Right lung (tissue), 10 donors: ENCODE measurements at places on chromosomes 13 and 19. TPM values are rescaled to one million over a fixed set of nuclear protein-coding genes. Genes with fewer than 3 reads are reported as not detected.

Gene PTGER1
- polyA plus RNA-seq = 8.8 TPM

Gene CELF5
- polyA plus RNA-seq = 2.3 TPM

Gene ZNF90
- polyA plus RNA-seq = 23.4 TPM

Gene COMP
- polyA plus RNA-seq = 0.60 TPM

Gene ZNF829
- 4.2 TPM for polyA plus RNA-seq

Gene CBY2
- polyA plus RNA-seq = not detected

Gene NR1H2
- 33.7 TPM for polyA plus RNA-seq

Gene SCN1B
- 1.1 TPM for polyA plus RNA-seq

Gene PLEKHA4
- 14.9 TPM for polyA plus RNA-seq

Gene IGLON5
- polyA plus RNA-seq = 1.3 TPM

Gene SPTBN4
- polyA plus RNA-seq = 0.91 TPM

Gene IGFL3
- polyA plus RNA-seq = not detected

Gene KIR2DL4
- not detected for polyA plus RNA-seq

Gene DLEU7
- 0.35 TPM for polyA plus RNA-seq

Gene VSIG10L
- polyA plus RNA-seq = 3.2 TPM

Gene ZNF66
- 8.8 TPM for polyA plus RNA-seq

Gene RFX2
- 15.8 TPM for polyA plus RNA-seq

Gene FCHO1
- polyA plus RNA-seq = 1.2 TPM

Gene RAP2A
- polyA plus RNA-seq = 44.4 TPM

Gene ZNF154
- polyA plus RNA-seq = 27.8 TPM

Gene TPGS1
- polyA plus RNA-seq = 15.5 TPM

Gene DPF1
- polyA plus RNA-seq = 2.8 TPM

Gene HMG20B
- polyA plus RNA-seq = 72.5 TPM

Gene IFNL1
- not detected for polyA plus RNA-seq

Gene FUT2
- polyA plus RNA-seq = 2.3 TPM

Gene ZNF564
- 11.9 TPM for polyA plus RNA-seq

Gene EID2
- polyA plus RNA-seq = 17.9 TPM

Gene ANGPTL8
- polyA plus RNA-seq = 0.41 TPM

Gene APOE
- 33.2 TPM for polyA plus RNA-seq

Gene ASPDH
- polyA plus RNA-seq = 2.2 TPM

Gene ZNRF4
- not detected for polyA plus RNA-seq

Gene IGFL2
- polyA plus RNA-seq = 1.0 TPM

Gene F2RL3
- 1.3 TPM for polyA plus RNA-seq

Gene CYP2A7
- polyA plus RNA-seq = 0.39 TPM

Gene ZNF418
- polyA plus RNA-seq = 33.5 TPM

Gene ZNF607
- polyA plus RNA-seq = 12.3 TPM

Gene CCNA1
- polyA plus RNA-seq = 2.6 TPM

Gene LACC1
- 5.1 TPM for polyA plus RNA-seq

Gene NMRK2
- polyA plus RNA-seq = not detected
